ENCODE measurements at places on chromosomes 3 and 15.

DNA sequence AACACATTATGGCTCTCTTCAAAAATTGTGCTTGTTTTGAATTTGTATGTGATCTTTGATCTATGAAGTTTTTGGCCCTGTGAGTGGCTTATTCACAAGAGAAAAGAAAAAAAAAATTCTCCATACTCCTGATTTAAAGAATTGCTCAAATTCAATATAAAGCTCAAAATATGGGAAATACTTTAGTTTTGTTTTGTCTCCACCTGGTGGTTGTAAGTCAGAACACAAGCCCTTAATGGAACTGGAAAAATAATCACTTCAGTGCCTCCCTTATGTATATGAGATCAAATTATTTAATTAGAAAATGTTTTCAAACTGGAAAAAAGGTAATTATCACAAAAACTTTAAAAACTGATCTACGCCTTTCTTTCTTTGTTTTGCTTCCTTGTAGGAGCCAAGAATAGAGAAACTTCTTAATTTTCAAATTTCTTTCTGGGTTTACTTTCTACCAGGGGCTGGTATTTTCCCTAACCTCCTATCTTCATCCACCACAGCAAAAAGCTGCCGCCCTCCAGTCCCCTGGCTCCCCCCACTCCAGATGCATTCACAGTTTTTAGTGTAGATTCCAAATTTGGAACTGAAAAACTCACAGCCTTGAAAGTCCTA, 50.6 kb downstream of the SERP1 start:
- DNase-seq: peak; percentile 13

DNA sequence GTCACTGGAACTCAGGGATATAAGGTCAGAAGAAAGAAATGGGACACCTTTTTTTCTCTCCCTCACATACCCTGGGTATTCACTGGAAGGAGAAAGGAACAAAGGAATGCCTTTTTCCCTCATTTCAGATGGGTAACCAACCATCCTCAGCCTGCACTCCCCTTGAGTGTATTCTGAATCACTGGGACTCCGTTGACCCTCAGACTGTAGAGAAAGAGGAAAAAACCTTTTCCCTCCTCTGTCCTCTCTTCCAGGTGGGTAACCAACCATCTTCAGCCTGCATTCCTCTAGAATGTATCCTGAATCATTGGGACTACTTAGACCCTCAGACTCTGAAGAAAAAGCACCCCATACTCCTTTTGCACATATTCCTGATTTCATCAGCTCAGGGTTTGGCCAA, 11.4 kb downstream of the PRR20G start:
- no peak for DNase-seq

DNA sequence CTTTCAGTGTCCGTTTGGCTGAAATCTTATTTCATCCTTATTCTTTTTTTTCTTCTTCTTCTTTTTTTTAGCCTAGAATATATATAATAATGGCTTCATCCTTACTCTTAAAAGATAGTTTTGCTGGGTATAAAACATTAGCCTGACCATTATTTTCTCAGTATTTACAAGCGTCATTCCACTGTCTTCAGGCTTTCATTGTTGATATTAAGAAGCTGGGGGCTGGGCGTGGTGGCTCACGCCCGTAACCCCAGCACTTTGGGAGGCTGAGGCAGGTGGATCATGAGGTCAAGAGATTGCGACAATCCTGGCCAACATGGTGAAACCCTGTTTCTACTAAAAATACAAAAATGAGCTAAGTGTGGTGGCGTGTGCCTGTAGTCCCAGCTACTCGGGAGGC, 10.6 kb downstream of the ZNF710 start:
- DNase-seq: no peak

DNA sequence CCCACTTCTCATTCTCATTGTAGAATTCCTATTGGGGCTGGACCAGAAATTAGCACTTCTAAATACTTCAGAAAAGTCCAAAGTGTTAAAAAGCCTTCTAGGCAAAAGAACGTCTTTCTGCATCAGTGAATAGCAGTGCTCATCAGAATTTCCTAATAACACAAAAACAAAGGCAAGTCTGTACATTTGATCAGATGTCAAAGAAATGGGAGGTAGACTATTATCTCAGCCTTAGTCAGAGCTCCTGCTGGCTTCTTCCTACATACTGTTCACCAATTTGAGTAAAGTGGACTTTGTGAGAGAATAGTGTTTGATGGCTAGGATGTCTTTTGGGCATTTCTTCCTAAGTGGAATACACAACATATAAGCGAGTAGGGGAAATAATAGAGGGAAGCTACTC, 48.7 kb downstream of the FOXB1 start:
- DNase-seq: no peak

DNA sequence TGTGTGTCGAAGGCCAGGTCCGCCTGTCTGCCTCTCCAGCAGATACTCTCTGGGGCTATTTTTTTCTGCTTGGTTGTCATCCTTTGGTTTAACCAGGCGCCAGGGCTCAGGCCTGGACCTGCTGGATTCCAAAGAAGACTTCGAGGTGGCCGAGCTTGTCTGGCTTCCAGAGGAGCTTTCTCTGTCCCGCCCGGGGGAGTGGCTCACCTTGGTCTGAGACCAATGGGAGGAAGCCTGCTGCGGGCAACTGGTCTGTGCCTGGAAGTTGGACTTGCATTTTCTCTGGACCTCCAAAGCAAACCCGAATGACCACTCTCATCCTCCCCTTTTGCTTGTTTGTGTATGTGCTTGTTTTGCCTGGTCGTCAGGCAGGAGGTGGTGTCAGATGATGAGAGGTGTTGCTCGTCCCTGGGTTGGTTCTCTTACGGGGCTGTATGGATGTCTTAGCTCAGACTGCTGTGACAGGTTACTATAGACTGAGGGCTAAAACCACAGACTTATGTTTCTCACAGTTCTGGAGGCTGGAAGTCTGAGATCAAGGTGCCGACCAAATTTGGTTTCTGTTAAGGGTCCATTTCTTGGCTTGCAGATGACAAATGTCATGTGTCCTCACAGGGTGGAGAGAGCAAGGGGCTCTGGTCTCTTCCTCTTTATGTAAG, 19.3 kb downstream of the IGF1R start:
- no peak for DNase-seq

DNA sequence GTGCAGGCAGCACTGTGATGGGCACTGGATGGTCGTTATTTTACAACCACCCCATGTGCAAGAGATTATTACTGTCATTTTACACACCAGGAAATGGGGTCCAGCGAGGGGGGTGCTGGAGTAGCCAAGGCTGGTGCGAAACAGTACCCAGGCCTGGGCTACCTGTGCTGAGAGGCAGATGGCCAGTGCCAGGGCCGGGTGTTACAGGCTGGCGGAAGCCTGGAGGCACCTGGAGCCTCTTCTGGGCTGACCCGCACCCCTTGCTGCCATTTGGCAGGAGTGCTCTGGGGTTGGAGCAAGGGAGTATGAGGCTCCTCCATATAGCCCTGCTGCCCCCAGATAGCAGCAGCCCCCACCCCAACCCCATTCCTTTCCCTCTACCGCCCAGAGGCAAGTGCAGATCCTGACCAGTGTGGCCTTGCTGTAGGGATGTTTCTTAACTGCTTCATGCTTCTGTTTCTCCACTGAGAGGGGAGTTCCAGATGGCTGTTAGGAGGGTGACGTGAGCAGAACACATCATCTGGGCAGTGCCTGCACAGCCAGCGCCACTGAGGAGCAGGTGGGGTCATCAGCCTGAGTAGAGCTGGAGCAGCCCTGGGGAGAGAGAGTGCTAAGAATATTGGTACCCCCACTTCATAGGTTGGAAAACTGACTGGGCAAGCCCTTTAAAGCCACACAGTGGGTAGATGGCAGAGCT, 15.3 kb downstream of the SNX33 start:
- DNase-seq: no peak
